SK-N-SH (cell line): ENCODE measurements at places on chromosomes 11 and 22. TPM values are rescaled to one million over a fixed set of nuclear protein-coding genes. Genes with fewer than 3 reads are reported as not detected.

The RFPL2 gene
- polyA plus RNA-seq = 0.05 and 0.06 TPM in 2 replicates

GRCh38 chr22:31488988-31489617 lies 539 bp downstream of the EIF4ENIF1 start:
- H3K36me3 ChIP-seq = peaks cover 22% of the 10 kb centered on the region
- H3K27ac ChIP-seq = peak overlapping the region; percentile 88; the same call in 1 of the 2 replicates
- H3K4me3 ChIP-seq = peak overlapping the region; percentile 77

- no peak overlapping the region for H3K27ac ChIP-seq
- H3K4me1 ChIP-seq = peaks cover 13% of the 10 kb centered on the region; the same call in 1 of the 2 replicates
- no peak for DNase-seq
- H3K4me3 ChIP-seq = no peak overlapping the region
- no peaks in the 10 kb centered on the region for H3K27me3 ChIP-seq
These were observed 1.4 kb downstream of the MFNG start for GRCh38 chr22:37484480-37485394.

The MOGAT2 gene
- 0.03 TPM in 1 of 2 replicates, not detected in the other for polyA plus RNA-seq

DNA sequence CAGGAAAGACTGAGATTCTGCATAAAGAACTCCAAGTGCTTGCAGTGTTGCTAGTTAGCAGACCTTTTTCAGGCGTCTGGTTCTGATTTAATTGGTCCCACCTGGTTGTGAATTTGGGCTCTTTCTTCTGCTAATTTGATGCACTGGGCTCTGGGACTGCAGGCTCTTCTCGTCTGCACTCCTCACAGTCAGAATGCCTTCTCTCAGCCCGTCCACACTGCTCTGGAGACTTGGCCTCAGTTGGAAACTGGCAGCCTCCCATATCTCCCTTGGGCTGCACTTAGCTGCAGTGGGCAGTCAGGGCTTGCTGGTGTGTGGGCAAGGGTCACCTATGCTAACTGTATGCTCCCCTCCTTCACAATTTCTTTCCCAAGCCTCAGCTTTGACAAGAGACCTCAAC lies 1.5 kb downstream of the TRIM6 start:
- H3K27me3 ChIP-seq = peaks cover 38% of the 10 kb centered on the region; the same call in 1 of the 2 replicates
- no peak overlapping the region for H3K4me3 ChIP-seq
- H3K36me3 ChIP-seq = no peaks in the 10 kb centered on the region
- no peak overlapping the region for H3K27ac ChIP-seq
- no peak for DNase-seq

DNA sequence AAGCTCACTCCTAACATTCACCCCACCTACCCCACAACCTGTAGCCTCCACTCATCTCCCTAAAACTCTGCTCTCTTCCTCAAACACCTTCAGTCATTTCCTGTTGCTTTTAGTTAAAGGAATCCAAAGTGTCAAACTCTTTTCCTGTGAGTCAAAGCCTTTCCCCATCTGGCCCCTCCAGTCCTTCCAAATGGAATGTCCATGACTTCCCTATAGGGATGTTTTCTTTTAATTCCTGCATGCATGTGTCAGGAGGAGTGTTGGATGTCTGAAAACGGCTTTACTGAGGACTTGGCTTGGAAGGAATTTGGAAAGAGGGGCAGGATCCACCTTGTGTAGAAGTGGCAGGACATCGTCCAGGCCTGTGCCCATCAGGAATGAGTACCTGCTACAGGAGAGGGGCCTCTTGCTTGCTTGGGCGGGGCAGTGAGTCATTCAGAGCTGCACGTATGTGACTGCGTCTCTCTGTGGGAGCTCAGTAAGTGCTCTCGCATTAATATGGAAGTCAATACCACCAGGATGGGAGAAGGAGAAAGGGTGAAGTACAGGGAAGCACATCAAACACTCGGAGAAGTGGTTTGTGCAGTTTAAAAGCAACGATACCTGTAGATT lies 491.9 kb downstream of the OPCML start:
- H3K36me3 ChIP-seq = no peaks in the 10 kb centered on the region
- no peak overlapping the region for H3K4me3 ChIP-seq
- no peak overlapping the region for H3K27ac ChIP-seq

- no peaks in the 10 kb centered on the region for H3K27me3 ChIP-seq
- no peak overlapping the region for H3K27ac ChIP-seq
- no peaks in the 10 kb centered on the region for H3K4me1 ChIP-seq
- no peak overlapping the region for H3K4me3 ChIP-seq
- no peaks in the 10 kb centered on the region for H3K36me3 ChIP-seq
These were observed 57.7 kb upstream of the ISX start for GRCh38 chr22:35008213-35008612.

DNA sequence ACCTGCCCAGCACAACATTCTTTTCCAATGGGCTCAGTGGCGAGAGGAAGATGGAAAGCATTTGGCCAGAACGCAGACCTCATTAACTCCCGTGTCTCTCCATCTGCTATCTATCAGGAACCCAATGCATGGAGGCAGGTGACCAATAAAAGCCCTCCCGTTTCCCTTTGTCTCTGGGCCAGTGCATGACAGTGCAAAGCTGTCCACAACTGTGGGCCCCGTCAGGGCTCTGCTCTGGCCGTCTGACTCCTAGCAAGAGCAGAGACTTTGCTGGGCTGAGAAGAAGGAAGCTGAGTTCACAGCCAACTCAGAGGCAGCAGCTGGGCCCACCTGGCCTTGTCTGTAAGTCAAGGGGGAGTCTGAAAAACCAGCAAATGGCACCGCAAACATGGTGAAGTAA lies 177.8 kb downstream of the TENM4 start:
- H3K27me3 ChIP-seq = no peaks in the 10 kb centered on the region
- H3K4me1 ChIP-seq = no peaks in the 10 kb centered on the region
- no peak overlapping the region for H3K4me3 ChIP-seq
- no peak overlapping the region for H3K27ac ChIP-seq
- no peak for DNase-seq
- no peaks in the 10 kb centered on the region for H3K36me3 ChIP-seq

- H3K27ac ChIP-seq = no peak overlapping the region
- H3K4me1 ChIP-seq = no peaks in the 10 kb centered on the region
- no peak overlapping the region for H3K4me3 ChIP-seq
- H3K27me3 ChIP-seq = no peaks in the 10 kb centered on the region
These were observed 23.4 kb downstream of the HPS4 start for GRCh38 chr22:26460202-26460601.

The FEN1 gene
- polyA plus RNA-seq = 35.9 and 39.5 TPM in 2 replicates
